HAP-1 (cell line): ENCODE measurements at places on chromosomes 12 and 14.

GRCh38 chr14:23093991-23094665 is 808 bp downstream of the ACIN1 start:
- DNase-seq: no peak

GRCh38 chr14:47186486-47186885 is 488.9 kb downstream of the MDGA2 start:
- DNase-seq: no peak

GRCh38 chr12:53510181-53510812 is 3.0 kb upstream of the NPFF start:
- DNase-seq: no peak

DNA sequence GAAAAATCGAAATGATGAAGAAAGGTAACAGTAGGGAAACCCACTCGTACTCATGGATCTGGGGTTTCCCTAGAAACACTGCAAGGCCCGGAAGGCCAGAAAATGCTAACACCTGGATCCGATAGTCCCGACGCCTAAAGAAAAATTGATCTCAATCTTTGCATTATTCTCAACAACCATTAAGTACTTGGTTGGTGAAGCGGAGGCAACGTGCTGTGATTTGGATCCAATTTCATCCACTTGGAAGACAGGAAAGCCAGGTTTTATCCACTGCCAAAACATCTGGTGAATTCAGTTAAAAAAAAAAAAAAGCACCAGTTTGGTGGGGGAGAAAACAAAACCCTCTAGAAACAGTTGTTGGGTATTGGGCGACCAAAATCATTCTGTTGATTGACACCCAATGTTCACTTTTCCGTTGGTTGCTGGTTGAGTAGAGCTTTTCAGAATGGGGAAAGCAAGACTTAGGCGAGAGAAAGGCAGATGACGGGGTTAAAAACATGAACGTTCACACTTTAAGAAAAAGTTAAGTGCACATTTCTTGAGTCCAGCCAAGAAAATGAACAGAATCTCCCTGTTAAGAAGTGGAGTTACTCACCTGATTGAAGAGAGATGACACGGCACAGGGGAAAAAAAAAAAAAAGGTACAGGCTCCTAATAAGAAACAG is 41.9 kb upstream of the MED13L start:
- no peak for DNase-seq

DNA sequence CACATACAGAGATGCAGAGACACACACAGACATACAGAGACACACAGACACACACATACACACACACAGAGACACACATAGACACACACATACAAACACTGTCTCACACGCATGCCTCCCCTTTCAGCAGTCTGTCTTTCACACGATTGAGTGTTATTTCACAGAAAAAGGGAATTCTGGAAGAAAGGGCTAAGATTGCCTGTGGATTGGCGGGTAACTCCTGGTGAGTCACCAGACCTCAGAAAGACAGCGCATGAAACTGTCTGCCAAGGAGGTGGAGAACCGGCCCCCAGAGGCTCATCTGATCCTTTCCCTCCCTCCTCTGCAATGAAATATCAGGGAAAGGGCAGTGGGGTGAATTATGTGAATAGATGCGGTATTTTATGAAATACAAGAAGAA is 127.2 kb upstream of the GSC start:
- no peak for DNase-seq

- DNase-seq: peak; percentile 40
Observed at GRCh38 chr12:121060149-121061001, 21.3 kb upstream of the OASL start.

- no peak for DNase-seq
Observed at GRCh38 chr14:91934554-91935285, 12.8 kb downstream of the FBLN5 start.

DNA sequence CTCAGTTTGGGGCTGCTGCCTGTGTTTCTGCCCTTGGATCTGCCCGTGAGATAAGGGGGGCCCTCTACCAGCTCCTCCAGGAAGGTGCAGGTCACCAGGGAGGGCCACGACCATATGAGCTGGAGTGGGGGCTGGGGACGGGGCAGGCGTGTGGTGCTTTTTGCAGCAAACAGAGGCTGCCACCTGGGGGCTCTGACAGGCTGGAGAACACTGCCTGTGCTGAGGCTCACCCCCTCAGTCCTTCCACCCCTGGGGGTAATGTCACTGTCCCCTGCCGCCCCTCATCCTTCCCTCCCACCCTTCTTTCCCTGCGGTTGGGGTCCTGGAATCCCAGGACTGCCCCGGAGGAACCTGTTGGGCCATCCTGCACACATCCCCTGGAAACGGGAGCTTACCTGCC is 3.2 kb downstream of the PLD4 start:
- no peak for DNase-seq

GRCh38 chr12:55955800-55956508 is 9.9 kb downstream of the PMEL start:
- peak; percentile 40 for DNase-seq

GRCh38 chr12:41045509-41045908 is 142.6 kb upstream of the PDZRN4 start:
- no peak for DNase-seq

GRCh38 chr14:22531451-22532344 is 57.3 kb downstream of the DAD1 start:
- no peak for DNase-seq

DNA sequence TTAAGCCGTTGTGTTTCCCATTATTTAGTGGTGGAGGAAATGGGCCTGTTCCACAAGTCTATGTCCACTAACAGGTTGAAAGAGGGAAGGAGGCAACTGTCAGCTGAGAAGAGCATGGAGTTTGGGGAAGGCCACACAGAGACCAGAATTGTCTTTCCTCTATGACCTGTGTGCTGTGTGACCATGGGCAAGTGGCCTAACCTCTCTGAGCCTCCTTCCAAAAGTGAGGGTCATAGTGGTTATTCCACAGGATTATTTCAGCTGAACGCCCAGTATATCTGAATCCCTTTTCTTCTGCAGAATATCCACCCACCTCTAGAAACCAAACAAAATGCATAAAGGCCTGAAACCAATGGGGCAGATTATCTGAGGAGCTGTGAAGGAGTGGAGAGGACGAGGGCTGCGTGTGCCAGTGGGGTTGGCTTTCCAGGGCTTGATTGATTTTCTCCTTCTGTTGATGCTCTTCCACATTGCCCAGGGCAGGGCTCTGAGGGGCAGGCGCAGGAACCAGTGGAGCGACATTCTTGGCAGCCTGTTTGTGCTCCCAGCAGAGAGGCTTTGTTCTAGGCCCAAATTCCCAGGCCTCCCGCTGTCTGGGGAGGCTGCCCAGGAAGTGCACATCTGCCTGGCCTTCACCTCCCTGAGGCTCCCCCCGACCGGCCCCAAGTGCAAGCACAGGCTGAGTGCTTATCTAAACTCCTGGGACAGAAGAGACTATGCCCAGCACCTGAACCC is 452.7 kb downstream of the BCL11B start:
- no peak for DNase-seq

GRCh38 chr14:105267820-105268548 is 19.7 kb downstream of the BTBD6 start:
- DNase-seq: no peak

DNA sequence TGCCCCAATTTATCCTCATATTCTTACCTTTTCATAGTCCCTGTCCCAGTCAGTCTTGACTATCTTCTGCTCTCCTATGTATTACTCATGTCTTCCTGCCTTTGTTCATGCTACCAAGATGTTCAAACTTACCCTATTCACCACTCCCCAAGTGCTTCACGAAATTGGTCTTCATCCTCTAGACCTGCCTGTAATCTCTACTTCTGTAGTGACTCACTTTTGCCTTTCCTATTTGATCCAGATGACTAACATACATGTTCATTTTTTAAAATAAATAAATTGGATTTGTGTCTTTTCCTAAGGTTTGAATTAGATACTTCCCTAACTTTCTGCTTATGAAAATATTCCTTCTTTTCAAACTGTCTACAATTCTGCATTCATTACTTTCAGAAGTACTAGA is 107.7 kb upstream of the PPM1H start:
- DNase-seq: no peak

DNA sequence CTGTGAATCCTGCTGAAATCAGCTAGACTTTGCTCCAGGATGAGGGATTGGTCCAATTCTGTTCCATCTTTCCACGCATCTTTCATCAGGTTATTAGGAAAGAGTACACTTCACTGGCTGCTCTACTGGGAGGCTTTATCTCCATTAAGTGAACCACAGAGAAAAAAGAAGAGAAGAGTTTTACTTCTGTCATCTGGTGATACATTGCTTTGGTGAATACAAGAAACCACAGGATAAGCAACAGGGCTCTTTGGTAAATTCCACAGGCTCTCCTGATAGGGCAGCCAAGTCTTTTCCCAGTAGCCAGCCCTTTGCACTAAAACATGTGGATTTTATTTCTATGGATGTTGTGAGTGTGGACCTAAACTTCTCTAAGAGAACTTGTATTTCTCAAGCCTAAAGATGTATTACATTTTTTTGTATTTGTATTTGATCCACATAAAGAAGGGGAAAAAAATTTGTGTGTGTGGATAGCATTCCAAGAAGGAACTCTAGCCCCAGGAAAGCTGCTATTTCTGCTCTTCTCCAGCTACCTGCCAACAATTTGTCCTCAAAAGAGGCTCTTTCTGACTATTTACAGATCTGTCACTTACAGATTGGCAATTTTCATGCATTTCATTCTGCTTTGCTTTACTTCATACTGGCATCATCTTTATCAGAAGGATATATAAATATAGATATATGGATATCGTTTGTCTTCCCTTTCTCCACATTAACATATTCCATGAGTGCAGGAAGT is 1117.6 kb upstream of the TMEM132C start:
- no peak for DNase-seq

DNA sequence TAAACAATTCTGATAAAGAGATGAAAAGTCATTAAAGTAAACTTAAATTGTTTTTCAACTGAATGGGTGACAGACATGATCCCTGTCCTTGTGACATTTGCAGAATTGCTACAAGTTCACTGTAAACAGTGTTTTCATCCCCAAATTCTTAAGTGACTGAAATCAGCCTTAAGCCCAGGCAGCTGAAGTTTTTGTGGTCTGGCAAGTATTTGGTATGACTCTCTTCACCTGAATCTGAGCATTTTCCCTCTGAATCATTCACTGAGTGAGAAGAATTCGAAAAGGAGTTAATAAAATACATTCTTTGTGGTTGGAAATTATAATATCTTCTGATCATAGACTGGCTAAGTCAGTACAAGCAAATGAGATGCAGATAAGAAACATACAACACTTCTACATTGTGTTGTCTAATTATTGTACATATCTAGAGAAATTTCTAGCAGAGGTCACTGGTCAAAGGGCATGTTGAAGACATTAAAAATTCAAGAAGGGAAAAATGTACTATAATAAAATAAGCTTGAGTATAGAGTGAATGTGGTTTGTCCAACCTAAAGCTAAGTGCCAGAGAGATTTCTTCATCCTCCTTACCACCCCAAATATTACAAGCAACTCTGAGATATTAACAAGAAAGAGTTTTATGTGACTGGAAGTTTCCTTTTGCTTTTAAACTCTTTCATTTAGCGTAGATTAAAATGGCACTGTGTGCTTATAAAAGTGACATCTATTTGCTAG is 177.8 kb upstream of the DIO2 start:
- no peak for DNase-seq

DNA sequence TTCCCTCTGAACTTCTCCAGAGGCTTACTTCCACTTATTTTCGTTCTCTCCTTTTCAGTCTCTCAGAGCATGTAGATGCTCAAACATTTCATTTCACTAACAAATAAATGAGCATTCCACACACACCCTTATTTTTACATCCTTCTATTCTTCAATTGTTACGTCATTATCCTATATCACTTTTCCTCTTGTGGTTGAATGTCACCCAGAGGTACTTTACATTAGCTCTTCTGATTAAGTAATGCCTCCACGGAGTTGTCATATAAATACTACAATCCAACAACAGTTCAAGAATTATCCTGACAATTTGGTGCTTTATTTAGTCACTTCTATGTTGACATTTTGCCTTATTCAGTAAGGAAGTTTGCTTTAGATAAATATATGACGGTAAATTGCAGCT is 18.4 kb downstream of the FAR2 start:
- DNase-seq: no peak

- peak; percentile 64 for DNase-seq
Observed at GRCh38 chr12:85575120-85576096, 260.8 kb downstream of the RASSF9 start.

- no peak for DNase-seq
Observed at GRCh38 chr14:90851327-90852036, 35.3 kb upstream of the TTC7B start.

GRCh38 chr14:73634011-73634833 is 10.6 kb upstream of the DNAL1 start:
- no peak for DNase-seq

DNA sequence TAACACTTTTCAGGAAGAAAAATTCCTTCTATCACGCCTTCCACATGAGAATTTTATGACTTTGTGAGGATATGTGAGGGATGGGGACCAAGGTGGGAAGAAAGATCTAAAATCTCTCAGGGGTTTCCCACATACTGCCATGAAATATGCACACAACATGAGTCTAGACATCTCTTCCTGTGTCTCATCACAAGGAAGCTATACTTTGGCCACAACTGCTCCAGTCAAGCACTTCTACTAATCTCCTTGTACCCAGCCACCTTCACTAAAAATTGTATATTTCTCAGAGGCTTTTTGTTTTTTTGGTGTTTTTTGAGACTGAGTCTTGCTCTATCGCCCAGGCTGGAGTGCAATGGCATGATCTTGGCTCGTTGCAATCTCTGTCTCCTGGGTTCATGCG is 3.2 kb downstream of the OSBPL8 start:
- no peak for DNase-seq

- no peak for DNase-seq
Observed at GRCh38 chr12:857611-858010, 91.9 kb downstream of the RAD52 start.

- peak; percentile 83 for DNase-seq
Observed at GRCh38 chr12:124321040-124321481, 26.2 kb downstream of the RFLNA start.

DNA sequence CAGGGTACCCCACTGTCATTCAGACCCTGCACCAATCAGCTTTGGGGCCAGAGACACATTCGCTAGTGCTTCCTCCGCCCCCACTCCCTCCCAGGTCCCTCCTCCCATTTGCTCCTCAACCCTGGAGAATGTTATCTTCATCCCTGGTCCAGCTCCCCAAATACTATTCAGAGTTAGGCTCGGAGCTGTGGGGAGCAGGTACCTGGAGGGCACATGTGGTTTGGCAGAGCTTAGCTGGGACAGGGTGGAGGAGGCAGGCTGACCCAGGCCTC is 19.5 kb downstream of the VSX2 start:
- no peak for DNase-seq

DNA sequence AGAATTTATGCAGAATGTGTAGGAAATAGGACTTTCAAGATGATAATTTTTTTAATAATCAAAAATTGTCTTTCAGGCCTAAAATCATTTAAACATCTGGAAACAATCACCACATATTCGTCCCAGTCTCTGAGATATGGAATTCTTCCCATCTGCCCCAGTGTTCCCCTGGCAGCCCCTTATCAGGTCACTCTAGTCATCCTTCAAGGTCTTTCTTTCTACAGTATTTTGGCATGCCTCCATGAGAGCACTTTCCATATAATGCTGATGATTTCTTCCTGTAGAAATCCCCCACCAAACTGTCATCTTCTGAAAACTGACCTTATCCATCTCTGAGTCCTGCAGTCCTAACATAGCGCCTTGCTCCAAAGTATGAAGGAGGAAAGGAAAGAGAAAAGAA is 422.1 kb downstream of the RPS29 start:
- no peak for DNase-seq
